ENCODE measurements at places on chromosomes 13 and 19.

- DNase-seq, result no peak
Observed at GRCh38 chr13:83716121-83716520, 166.2 kb downstream of the SLITRK1 start.

GRCh38 chr19:40257096-40257517, 28.0 kb downstream of the AKT2 start:
- DNase-seq, result no peak

- no peak for DNase-seq
Observed at GRCh38 chr19:28465371-28466086, 747.4 kb downstream of the UQCRFS1 start.

- DNase-seq, result no peak
Observed at GRCh38 chr19:18291019-18291524, 9.7 kb upstream of the JUND start.

Measured in stimulated activated CD8-positive, alpha-beta memory T cell treated with anti-CD3 and anti-CD28 coated beads, Interleukin-2, amount 100 ng/mL, for 1 hour (primary cell).